ENCODE measurements at places on chromosomes 13 and 19.

- no peak for DNase-seq
Measured at GRCh38 chr19:17156947-17157302, 58.2 kb upstream of the USE1 start.

- DNase-seq, result no peak
Measured at GRCh38 chr19:48477698-48478338, 8.6 kb downstream of the CYTH2 start.

DNA sequence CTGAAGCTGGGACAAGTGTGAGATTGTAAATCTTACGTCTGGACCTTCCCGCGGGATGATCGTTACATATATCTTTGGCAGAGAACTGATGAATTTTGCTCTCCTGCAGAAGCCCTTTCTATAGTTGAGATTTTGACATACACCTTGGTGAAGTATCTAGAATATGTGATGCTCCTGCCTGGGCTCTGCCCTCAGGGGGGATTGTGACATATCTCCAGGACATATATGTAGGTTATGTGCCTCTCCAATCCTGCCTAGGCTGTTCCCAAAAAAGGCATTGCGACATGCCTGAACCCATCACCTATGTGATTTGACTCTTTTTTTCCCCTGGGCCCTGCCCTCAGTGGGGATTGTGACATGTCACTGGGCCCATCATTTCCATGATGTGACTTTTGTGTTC is 76.6 kb downstream of the ZNF208 start:
- no peak for DNase-seq

GRCh38 chr13:108425056-108425455 is 155.5 kb downstream of the TNFSF13B start:
- DNase-seq, result no peak

DNA sequence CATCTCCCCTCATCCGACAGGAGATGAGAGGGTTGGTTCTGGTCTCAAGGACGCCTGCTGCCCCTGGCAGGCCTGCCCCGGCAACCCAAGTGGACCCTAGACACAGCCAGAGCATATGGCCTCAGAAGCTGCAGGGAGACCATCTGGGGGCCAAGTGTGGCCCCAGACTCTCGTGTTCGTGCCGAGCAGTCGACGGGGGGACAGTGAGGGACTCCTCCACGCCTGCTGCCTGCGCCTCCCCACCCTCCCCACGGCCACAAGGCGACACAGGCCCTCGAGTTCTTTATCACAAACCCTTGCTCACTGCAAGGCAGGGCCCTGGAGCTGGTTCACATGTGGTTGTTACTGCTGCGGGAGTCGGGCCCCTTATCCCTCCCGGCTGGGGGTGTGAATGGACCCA is 9.3 kb downstream of the CAPS start:
- no peak for DNase-seq

GRCh38 chr13:43221611-43222010 is 198.2 kb downstream of the DNAJC15 start:
- DNase-seq, result no peak

GRCh38 chr13:68810660-68811059 is 1297.0 kb upstream of the ATXN8OS start:
- DNase-seq, result no peak

DNA sequence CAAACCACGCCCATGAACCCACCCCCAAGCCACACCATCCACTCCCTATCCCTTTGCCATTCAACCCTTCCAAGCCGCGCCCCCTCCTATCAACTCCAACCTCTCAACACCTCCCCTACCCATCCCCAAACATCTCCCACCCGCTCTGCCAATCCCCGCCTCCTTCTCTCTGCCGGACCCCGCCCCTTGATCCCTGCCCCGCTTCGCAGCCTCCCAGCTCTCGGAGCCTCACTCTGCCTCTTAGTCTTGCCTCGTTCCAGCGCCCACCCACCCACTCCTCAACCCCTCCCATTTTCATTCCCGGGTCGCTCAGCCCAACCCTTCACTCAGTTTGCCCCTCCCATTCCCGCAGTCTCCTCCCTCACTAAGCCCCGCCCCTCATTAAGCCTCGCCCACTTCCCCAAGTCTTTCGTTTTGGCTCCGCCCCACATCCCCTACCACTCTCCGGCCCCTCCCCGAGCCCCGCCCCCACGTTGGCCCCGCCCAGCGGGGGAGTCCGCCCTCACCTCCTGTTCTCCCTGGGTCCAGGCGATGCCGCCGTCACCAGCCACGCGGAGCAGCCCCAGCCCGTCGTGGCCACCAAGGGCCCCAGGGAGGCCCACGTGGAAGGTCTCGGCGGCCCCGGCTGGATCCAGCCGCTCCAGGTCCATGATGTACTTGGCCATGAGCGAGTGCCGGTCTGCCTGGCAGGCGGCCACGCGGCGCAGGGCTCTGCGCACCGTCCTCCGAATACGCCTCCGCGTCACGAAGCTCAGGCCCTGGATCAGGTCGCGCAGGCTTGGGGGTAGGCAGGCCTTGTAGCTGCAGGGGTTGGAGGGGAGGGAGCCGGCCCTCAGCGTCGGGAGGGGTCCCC is 5.7 kb downstream of the JAK3 start:
- DNase-seq, result peak; percentile 57
